ENCODE measurements at places on chromosomes 7 and 10.

- no peak for DNase-seq
Measured at GRCh38 chr10:110994406-110995086, 75.1 kb downstream of the SHOC2 start.

GRCh38 chr10:96276831-96277230, 5.5 kb upstream of the BLNK start:
- no peak for DNase-seq

DNA sequence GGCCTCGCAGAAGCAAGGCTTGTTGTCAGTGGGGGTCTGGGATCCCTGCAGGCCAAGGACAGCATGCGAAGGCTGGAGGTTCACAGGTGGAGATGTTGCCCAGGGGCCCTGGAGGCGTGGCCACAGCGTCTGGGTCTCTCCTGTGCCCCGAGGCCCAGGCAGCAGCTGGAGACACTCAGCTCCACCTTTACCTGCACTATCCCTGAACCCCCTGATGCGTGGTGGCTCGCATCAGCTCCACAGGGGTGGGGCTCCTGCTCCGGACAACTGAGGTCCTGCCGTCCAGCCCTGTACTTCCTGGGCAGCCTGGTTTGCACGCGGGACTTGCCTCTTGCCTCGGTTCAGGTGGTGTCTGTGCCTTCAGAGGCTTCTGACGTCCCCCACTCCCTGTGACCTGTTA, 54.6 kb upstream of the ZNF32 start:
- no peak for DNase-seq

DNA sequence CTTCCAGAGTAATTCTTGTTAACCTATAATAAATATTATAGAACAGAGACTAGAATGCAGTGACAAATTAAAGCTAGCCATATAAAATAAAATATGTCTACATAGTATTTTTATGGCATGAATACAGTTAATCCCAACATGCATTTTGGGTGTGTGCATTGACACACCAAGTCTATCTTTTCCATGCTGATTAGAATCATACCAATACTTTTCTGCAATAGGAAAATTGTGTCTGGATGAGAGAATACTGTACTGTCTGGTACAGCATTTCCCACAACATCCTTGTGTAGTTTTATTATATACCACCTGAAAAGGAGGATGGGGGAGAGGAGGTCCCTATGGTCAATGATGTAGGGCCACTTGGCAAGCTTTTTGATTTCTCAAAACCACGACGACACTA, 100.3 kb downstream of the ARHGAP21 start:
- no peak for DNase-seq

DNA sequence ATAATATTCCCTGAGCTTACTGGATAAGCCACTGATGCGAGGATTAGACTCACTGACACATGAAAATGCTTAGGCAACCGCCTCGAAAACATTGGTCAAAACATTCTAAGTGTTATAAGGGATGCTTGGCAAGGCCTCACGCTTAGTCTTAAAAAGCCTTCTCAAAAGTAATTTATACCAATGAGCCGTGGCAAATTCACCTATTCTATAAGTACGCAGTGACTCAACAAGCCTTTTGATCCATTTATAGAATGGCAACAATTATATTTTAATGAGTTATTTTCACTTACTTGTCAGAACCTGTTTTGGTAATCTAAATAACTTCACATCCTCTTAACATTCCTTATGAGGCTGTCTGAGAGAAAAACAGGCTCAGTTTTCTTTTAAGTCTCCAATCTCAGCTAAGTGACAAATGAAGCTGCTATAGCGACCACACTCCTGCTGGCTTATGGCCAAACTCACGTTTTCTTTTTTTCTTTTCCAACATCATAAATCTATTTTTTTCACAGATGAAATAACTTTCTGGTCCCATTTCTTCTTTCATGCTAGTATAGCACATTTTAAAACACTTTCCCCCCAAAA, 121.2 kb upstream of the AFAP1L2 start:
- DNase-seq = no peak

DNA sequence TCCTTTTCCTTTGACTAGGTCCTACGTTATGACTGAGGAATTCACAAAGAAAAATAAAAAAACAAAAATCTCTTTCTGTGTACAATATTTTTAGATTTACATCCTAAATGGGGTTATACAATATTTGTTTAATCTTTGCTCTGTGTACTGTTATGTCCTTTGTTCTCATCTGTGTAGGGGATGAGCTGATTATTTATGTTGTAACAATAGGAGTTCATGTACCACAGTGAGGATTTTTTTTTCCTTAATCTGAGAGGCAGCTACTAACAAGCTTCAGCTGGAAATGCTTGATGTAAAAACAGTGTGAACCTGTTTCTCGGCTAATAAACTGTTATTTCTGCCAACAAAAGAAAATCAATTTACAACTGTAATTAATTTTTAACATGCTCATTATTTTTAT, 58.0 kb downstream of the ORC5 start:
- no peak for DNase-seq

GRCh38 chr7:24427048-24427447, 143.1 kb downstream of the NPY start:
- no peak for DNase-seq

DNA sequence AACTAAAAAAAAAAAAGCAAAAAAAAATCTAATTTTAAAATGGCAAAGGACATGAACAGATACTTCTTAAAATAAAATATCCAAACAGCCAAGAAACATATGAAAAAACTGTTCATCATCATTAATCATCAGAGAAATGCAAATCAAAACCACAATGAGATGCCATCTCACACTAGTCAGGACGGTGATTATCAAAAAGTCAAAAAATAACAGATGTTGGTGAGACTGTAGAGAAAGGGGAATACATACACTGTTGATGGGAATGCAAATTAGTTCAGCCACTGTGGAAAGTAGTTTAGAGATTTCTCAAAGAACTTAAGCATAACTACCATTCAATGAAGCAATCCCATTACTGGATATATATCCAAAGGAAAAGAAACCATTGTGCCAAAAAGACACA, 30.2 kb downstream of the COBL start:
- no peak for DNase-seq

GRCh38 chr10:107747851-107748250, 583.3 kb upstream of the SORCS1 start:
- no peak for DNase-seq

DNA sequence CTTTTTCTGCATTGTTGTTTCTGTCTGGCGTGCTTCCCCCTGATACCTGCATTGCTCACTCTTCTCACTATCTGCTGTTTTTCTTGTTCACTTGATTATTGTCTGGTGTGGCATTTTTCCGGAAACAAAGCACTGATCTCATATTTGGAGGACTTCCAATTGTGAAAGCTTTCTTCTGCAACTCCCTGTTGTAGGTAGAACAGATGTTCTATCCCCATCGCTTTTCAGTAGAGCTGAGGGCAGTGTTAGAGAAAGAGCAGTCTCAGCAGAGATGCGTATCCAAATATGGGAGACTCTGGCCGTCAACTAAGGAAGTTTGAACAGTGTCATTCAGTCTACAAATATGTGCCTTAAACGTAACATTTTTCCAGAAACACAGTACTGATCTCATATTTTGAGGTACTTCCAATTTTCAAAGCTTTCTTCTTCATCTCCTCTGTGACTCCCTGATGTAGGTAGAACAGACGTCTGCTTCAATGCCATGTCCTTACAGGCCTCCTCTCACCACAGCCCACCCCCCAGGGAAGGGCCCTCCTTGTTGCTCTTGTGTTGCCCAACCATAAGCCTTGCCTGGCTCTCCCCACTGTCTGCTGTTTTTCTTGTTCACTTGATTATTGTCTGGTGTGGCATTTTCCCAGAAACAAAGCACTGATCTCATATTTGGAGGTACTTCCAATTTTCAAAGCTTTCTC, 27.1 kb upstream of the GJD4 start:
- DNase-seq = no peak

Measured in stimulated activated CD4-positive, alpha-beta T cell treated with anti-CD3 and anti-CD28 coated beads, Interleukin-12 subunit alpha, Interleukin-12 subunit beta, amount 100 ng/mL, for 4 hours (primary cell).